ENCODE measurements at places on chromosomes 2 and 18.
A peak's percentile ranks its signal among the peaks of the same experiment; 100 is the strongest.

- DNase-seq, result peak; percentile 43
These were observed 153.7 kb downstream of the TGIF1 start for GRCh38 chr18:3603421-3604234.

DNA sequence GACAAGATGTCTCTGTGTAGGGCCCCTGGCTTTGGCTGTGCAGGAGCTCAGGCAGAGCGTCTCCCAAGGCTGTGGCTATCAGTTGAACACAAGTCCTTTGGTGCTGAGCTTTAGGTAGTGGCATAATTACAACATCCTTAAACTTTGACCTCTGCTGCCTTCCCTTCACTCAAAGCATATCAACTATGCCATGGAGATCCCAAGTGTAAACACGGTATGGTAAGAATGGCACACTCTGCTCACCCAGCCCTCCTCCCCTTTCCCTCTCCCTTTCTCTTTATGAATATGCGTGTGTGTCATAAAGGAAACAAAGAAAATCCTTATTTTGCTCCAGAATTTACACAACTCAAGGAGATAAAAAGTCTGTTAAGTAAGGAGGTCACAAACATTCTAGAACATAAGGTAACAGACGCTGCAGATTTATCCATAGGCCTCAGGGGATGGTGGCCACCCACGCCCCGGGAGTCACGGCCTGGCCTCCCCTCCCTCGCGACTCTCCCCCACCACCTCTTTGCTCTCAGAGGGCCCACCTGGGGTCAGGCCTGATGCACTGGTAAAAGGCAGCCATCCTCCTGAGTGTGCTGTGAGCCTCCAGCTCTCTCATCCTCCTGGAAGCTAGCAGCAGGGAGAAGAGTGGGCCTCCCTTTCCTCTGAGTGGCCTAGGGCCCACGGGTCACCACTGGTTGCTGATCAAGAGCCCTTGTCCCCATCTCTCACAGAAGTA, 67.3 kb downstream of the CRACDL start:
- no peak for DNase-seq

DNA sequence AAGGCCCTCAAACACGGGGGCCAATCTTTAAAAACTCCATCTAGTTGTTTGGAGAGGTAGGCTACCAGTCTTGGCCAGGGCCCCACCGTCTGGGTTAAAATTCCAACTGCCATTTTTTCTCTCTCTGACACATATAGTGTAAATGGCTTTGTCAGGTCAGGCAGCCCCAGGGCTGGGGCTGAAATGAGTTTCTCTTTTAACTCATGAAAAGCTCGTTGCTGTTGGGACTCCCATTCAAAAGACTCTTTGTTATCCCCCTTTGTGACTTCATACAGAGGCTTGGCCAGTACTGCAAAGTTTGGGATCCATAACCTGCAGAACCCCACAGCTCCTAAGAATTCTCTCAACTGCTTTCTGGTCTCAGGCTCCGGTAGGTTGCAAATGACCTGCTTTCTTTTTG, 99.4 kb upstream of the SLC1A4 start:
- no peak for DNase-seq

- DNase-seq, result no peak
These were observed 162.2 kb downstream of the ALPK2 start for GRCh38 chr18:58466636-58467205.

DNA sequence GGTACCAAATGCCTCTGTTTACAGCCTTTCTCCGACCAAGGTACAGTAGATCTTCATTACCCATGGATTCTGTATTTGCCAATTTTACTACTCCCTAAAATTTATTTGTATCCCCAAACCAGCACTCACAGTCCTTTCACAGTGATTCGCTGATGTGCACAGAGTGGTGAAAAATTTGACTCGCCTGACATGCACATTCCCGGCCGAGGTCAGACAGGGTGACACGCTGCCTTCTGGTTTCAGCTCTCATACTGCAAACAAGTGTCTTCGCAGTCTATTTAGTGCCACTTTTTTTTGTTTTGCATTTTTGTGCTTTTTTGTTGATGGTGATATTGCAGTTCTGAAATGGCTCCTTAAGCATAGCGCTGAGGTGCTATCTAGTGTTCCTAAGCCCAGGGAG, 71.0 kb downstream of the MAPK4 start:
- DNase-seq, result no peak

GRCh38 chr18:62436636-62437234, 86.1 kb upstream of the ZCCHC2 start:
- no peak for DNase-seq

DNA sequence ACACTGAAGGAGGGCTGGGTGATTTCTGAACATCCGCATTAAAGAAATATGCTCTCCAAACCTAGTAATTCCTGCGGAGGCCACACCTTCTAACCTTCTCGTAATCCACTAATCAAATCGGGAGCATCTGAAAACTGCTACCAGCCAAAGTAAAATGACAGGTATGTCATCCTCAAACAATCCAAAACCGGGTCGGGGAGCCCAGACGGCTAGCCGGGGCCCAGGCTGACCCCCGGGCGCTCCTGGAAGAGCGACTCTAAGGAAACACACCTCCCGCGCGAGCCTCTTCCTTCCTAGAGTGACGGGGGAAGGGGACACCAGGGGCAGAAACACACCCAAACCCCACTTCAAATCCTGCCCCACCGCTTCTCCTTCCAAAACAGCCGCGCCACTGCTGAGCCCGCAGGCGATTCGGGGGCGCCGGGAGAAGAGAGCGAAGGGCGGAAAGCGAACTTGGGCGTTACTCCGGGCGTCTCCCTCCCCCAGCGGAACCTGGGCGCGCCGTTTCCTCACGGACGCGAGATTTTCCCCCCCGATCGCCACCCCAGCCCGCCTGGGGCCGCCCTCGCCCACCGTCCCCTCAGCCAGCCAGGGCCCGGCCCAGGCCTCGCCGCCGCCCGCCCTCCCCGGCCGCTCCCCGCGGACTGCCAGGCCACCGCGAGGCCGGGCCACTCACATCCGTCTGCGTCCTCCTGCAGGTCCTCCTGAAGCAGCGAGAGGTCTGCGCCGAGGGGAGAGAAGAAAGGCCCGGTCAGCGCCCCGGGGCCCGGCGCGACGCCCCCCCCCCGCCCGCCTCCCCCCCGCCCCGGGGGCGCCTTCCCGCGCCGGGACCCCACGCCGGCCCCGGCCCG, 584 bp downstream of the PPP4R1 start:
- peak; percentile 68 for DNase-seq

GRCh38 chr2:1493431-1494126, 80.3 kb downstream of the TPO start:
- DNase-seq, result no peak

- no peak for DNase-seq
These were observed 185.3 kb downstream of the PARD3B start for GRCh38 chr2:204730603-204731002.

GRCh38 chr18:13371689-13372418, 153.3 kb downstream of the LDLRAD4 start:
- DNase-seq, result no peak

All from OCI-LY7 (cell line).